ENCODE measurements at places on chromosomes 12 and 14.

DNA sequence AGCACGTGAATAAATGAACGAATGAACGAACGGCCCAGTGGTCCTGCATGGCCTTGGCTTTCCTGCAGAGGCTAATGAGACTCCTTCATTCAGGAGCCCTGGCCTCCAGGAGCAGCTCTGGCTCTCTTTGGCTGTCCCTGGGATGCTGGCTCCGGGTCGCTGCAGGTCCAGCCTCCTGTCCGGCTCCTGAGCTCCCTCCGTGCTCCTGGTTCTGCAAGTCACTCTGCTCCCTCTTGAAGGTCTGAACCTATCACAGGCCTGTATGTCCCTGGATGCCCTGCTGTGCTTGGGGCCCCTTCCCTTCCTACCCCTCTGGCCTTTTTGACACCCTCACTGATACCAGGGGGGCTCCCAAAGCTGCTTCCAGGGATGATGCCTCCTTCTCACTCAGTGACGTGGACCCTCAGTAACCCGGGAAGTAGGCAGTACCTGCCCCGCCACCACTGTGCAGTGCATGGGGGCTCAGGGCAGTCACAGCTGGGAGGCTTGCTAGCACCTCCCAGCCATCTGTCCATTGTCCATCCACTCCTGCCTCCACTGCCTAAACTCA, 133.7 kb upstream of the C14orf180 start:
- no peak for DNase-seq

DNA sequence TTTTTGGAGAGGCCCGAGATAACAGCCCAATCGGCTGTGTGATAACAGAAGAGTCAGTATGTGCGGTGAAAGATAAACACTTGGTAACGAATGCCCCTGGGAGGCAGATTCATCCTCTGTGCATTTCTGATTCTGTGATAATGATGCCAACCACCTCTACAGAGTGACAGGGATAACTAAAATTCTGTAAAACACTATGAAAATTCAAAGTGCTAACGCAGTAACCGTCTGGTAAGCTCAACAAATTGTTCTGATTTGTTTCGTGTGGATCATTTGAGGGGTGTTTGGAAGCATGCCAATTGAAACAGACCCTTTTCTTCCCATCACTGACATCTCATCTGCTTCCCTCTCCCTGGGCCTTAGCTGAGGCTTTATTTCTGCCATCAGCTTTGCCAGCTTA, 76.3 kb downstream of the ESR2 start:
- no peak for DNase-seq

DNA sequence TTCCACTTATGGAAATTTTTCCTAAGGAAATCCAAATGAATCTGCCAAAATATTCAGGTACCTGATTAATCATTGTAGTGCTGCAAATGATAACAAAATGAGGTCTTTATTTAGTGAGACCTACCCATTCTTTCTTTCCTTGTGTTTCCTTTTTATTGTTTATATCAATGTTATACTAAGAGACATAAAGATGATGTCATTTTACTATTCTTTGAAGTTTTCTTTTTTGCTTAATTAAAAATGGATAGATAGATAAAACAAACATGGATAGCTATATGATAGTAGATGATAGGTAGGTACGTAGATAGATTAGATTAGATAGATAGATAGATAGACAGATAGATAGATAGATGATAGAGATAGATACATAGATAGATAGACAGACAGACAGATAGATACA, 669.5 kb upstream of the TBX3 start:
- no peak for DNase-seq

DNA sequence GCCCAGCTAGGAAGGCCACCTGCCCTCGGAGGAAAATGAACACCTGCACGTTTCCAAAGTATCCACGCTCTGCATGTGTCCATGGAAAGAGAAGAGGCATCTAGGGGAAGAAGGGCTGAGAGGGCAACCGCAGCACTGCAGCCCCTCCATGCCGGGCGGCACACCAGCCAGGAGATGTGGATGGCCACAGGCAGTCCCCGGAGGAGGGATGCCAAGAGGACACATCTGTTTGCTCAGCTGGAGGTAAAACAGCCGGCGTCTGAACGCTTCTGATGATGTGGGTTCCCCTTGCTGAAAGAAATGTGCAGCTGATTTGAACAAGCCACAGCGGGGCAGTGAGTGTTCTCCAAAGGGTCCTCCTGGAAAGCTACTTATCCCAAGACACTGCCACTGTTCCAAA, 34.0 kb downstream of the CHGA start:
- no peak for DNase-seq

DNA sequence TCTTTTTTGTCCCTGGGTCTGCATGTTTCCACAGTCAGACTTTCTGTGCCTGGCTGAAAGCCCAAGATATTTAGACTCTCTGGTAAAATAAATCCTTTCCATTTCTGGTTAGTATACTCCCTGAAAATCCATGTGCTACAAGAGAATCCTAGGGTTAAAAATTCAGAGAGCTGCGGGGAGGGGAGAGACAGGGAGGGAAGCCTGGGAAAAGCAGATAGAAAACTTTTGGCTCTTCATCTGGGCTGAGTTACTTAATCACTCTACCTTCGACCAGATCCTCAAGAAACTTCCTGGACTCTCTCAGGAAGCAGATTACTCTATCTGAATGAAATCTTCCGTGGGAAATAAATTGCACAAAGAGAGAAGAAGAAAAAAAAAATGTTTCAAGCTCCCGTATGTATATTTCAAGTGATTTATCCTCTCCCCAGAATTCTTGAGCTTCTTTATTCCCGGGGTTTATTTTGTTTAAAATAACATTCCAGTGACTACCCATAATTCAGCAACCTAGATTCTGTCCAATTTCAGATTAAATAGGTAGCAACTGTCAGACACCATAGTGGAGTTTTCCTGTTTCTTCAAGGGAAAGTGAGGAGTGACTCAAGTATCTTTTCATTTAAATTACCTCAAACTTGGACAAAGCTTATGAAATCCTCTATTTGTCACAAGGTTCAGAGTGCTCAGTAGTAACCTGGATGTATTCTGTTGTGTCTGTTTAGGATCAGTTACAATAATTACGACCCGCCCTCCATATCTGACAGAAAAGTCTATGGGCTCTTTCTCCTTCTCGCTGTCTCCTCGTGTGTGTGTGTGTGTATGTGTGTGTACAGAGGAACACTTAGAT, 163.7 kb downstream of the MYRFL start:
- peak; percentile 41 for DNase-seq

DNA sequence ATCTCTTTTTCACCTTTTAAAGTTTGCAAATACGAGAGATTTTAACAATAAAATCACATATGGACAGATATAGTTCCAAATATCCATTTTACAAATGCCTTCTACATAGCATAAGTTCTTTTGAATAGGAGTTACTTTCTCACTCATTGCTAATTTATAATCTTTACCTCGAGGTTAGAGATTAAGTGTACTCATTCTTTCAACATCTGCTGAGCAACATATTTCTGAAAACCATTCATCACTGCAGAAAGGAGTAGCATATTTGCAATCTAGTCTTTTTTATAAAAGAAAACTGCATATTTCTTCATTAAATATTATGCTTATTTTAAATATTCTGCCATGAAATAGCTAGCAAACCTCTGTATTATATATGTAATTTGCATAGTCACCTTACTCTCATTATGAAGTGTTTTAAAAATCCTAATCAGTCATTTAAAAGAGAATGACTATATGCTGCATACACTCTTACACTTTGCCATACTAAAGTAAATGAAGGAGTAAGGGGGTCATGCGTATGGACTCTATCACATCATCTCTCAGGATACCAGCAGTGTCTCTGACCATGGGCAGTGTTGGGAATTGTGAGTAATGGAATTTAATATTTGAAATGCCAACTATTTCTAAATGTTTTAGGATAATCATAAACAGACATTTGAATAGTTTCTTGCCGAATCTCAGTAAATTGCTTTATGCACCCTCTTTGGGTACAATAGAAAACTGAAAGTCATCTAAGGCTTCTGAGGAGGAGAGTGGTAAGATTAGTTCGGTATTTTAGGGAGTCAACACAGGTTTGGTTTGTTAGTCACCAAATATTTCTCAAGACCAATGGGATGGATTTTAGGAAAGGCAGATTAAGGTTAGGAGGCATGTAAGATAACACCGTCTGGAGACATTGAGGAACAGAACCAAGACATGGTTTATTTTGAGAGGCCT, 524.8 kb upstream of the ATP2B1 start:
- no peak for DNase-seq

GRCh38 chr14:90767899-90768298, 48.3 kb downstream of the TTC7B start:
- DNase-seq = no peak

Measured in hepatic stellate cell (primary cell).